ENCODE measurements at places on chromosomes 11 and 22.

- DNase-seq = no peak
These were observed 8.3 kb downstream of the SSH3 start for GRCh38 chr11:67311556-67312082.

DNA sequence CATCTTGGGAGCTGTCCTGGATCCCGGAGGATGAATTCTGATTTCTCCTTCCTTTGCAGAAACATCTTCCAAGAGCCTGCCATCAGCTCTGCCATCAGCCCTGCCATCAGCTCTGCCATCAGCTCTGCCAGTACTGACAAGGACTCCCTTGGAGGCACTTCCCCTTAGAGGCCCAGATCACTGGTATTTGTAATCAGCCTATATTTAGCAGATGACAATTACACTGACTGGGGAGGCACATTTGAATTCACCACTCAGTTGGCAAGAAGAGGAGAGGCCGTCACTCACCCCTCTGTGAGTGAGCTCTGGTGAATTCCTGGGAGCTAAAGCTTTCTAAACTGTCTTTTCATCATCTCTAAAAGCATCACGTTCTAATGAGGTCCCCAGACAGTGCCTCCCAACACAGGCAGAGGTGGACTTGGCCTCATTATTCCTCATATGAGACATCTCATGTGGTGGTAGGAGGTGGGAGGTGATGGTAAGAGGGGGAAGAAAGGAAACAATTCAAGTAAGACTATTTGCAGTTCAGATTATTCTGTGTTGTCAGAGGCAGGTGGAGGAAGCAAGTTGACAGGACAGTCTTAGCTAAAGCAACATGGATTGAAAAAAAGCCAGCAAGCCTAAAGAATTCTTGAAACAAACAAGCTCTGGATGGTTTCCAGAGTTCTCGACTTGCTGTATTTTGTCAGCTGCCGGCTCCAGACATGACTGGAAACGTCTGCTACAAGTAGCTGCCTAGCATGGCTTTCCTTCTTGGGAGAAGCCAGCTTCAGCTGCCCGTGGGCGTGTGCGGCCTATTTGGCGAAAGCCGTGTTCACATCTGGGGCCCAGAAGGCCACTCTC is 771.7 kb downstream of the TBC1D22A start:
- DNase-seq = no peak

DNA sequence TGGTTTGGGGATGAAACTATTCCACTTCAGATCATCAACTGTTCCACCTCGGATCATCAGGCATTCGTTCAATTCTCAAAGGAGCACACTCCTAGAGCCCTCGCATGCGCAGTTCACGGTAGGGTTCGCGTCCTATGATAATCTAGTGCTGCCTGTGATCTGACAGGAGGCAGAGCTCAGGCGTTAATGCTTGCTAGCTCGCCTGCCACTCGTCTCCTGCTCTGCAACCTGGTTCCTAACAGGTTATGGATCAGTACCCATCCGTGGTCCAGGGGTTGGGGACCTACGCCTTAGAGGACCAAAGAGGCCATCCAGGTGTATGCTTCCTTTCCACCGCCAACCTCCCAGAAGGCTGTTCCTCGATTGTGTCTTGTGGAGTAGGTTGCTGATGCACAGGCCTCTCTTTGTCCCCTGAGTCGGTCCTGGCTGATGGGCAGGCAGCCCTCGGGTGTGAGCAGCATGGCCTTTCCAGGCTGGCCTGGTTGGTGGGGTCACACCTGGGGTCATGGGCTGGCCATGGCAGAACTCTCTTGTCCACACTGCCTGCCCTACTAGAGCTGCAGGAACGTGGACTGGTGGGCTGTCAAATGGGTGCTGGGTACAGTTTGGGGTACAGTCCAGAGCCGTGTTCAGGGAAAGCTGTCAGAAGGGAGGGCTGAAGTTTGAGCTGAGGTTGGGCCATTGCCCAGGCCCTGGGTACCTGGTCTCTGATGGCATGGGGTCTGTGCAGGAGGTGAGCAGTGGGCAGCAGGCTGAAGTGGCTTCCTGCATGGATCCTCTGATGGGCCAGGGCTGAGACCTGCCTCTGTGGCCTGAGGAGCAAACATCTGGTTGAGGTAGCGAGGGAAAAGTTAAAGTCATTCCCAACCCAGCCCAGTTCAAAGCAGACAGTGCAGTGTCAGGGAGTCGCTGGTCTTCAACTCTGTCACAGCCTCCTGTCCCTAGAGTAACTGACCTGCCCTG is 11.1 kb downstream of the PRDM11 start:
- DNase-seq = no peak

DNA sequence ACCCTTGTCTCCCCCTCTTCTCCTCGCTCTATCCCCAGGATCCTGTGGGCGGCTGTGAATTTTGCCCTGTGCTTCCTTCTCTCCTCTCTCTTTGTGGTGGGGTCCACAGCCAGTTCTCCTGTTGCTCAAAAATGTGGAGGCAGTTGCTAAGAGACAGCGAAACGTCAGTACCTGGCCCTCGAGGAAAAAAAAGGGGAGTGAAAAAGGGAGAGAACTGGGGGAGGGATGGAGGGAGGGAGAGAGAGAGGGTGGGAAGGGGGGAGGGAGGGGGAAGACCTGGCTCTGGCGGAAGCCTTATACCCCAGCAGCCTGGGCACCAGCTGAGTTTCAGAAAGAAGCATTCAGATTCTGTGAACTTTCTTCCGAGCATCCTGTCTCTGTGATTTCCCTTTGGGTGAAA is 2.1 kb upstream of the LRRC55 start:
- DNase-seq = no peak

GRCh38 chr22:17919276-17920144 is 104.9 kb downstream of the MICAL3 start:
- DNase-seq = no peak

- no peak for DNase-seq
These were observed 200.5 kb upstream of the LRRC4C start for GRCh38 chr11:41659985-41660384.

DNA sequence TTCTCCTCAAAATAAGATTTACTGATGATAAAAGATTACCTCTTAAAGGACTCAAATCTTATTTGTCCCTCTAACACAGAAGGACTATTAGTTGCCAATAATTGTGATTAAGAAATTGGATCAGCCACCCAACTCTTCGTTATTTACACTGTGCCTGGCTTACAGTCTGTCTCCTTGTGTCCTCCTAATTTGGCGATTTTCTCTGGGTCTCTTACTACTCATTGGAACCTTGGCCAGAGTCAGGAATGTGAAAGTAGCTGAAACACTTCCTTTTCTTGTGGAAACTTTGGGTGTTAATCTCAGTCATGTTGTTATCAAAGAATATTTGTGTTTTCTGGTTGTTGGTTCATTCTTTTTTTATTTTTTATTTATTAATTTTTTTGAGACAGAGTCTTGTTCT is 83.2 kb downstream of the TEAD1 start:
- no peak for DNase-seq

- peak; percentile 32 for DNase-seq
These were observed 31.3 kb upstream of the YPEL1 start for GRCh38 chr22:21766691-21767462.

DNA sequence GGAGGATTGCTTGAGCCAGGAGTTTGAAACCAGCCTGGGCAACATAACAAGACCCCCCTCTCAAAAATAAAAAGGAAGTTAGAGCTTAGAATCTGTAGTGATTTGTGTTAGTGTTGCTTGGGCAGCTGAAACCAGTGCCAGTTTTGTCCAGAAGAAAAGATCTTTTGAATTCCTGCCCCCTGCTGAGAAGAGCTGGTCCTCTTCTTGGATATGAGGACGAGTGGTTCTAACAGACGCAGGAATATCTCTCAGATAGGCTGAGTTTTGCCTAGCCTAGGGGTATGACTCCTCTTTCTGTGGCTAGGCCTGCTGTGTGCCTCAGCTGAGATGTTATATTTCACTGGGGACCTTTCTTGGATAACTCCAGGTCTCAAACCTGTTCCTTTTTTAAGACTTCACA is 102.8 kb downstream of the STIM1 start:
- DNase-seq = no peak

DNA sequence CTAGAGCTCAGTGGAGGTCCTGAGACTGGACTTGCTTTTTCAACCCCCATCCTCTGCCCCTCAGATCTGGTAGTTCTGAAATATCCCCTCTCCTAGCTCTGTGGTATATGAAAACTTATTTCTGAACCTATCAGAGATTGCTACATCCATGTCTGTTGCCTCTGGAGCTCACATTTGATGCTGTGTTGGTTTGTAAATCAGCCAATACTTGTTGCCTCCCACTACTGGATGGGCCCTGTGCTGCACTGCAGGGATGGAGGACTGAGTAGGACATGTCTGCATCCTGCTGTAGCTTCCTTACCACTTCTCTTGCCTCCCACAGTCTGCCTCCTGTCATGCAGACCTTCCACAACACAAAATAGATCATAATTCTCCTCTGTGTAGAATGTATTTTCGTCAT is 5.2 kb downstream of the OLFML1 start:
- no peak for DNase-seq

DNA sequence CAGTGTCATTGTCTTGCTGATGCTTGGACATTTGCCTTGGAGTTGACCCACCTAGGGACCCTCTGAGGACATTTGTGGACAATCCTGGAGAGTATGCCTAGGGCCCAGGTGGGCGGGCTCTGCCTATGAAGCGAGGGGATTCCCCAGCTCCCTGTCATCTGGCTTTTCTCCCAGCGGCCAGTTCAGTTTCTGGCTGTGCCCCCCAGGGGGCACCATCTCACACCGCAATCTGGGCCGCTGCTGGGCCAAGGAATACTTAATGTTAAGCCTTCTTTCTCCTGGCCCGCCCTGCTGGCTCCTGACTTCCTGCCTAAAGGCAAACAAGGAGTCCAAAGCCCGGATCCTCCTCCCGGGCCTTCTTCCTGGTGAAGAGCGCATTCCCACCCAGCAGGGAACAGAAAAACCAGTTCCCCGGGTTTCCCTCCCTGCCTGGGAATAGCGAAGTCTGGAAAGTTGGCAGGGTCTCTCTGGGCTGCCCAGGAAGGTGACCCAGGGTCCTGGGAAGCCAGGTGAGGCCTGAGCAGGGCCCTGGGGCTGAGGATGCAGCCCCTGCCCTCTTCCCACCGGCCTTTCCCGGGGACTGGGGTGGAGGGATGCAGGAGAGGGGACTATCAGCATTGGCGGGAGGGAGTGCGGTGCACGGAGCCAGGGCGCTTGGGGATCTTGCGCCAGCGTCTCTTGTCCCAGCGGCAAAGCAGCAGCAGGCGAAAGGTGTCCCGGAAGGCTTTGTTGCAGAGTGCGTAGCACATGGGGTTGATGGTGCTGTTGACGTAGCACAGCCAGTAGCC is 11.9 kb downstream of the CHRM1 start:
- no peak for DNase-seq

GRCh38 chr11:48095779-48096470 is 115.6 kb downstream of the PTPRJ start:
- no peak for DNase-seq

- DNase-seq = no peak
These were observed 21.3 kb downstream of the KRTAP5-5 start for GRCh38 chr11:1650918-1651262.

GRCh38 chr11:119844808-119845207 is 115.8 kb upstream of the NECTIN1 start:
- no peak for DNase-seq

- no peak for DNase-seq
These were observed 1.8 kb upstream of the SNU13 start for GRCh38 chr22:41690476-41690875.

DNA sequence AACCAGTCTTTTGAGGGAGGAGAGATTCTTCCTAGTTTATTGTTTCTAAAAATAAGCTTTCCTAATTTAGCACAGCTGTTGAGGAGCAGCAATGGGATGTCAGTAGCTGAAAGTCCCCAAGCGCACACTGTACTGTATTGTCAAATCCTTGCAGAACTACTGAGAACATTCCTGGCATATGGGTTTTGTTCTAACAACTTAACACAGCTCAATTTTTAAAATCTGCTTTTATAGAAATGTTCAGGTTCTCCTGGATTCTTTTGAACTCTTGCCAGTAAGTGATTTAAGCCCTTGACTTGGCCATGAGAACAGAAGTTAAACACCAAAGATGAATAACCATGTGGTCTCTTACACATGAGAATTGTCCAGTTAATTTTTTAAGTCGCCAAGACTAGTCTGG is 218.6 kb downstream of the FAT3 start:
- DNase-seq = no peak

DNA sequence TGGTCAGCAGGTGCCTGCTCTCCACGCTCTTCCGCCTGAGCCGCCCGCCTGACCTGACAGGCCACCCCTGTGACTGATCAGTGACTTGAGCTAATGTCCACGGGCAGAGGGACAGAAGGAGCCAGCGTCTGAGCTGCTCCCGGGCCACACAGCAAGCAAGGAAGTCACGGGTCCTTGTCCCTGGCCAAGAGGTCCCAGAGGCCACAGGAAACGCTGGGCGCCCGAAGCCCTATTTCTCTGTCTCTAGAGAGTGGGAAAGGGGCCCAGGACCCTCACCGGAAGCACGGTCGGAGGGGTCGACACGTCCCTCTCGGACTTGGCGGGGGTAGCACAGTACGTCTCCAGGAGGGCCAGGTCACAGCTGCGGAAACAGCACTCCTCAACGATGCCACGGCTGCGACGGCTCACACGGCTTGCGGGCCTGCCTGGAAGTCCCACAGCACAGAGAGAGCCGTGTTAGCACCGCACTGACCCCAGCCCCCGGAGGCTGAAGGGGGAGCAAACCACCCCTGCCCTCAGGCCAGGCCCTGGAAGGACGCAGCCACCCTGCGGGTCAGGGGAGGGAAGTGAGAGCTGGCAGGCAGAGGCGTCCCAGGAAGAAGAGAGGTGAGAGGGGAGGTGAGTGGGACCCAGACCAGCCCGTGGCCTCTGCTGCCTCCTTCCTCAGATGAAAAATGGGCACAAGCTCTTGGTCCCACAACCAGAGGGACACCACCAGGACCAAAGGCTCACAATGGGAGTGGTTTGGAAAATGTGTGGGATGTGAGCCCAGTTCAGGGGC is 5.8 kb downstream of the IGF2 start:
- no peak for DNase-seq

- peak; percentile 80 for DNase-seq
These were observed 841 bp downstream of the RIC8A start for GRCh38 chr11:208181-208916.

Data from stimulated activated CD4-positive, alpha-beta T cell treated with anti-CD3 and anti-CD28 coated beads, Interleukin-4, amount 100 ng/mL, for 4 hours (primary cell).